ENCODE measurements at places on chromosomes 2 and 18.

DNA sequence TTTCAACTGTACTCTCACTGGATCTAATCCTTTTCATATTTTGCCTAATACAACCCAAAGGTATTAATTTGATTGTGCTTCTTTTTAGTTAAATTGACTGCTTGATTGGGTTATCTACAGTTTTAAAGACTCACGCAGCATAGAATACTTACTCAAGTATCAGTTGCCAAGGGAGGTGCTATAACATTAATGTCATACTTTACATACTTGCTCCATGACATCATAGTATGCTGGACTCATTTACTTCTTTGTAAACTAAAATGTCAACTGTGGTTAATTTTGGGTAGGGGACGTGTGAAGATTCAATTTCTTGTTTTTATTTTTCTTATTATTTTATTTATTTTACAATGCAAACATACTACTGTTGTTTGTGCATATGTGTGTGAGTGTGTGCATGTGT, 716.2 kb upstream of the VRK2 start:
- DNase-seq = no peak

DNA sequence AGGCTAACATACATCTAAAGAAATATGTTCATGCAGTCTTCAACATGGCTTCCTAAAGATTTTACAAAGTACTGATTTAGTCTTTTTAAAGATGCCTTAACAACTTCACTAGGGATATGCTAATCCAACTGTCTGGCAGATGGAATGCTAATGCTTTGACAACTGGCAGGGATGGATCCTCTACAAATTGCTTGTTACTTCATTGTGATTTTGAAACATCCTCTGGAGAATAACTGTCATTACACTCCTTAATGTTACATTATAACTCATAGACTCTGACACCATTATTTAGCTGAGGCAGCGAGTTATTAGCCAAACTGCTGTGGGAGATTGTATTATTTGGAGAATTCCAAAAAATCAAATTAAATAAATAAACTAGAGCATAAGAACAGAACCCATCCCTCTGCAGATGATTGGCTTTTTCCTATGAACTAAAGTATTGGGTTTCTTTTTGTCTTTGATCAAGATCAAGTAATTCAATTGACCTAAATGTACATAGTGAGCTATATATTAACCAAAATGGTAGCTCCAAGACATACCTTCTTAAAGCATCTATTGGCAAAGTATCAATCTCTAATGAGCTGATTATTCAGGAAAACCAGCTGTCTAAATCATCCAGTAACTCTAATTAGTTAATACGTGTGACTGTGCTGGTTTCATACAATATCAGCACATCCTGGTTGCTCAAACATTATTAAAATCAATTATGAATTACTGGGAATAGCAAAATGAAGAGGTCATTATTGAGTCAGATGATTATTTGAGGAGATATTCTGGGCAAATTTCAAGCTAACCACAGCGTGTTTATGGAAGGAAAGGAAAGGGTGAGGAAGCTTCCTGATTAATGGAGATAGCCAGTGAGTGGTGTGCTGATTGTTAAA, 321.3 kb upstream of the TFPI start:
- no peak for DNase-seq

- DNase-seq = no peak
Measured at GRCh38 chr2:17688600-17688999, 65.0 kb downstream of the SMC6 start.

DNA sequence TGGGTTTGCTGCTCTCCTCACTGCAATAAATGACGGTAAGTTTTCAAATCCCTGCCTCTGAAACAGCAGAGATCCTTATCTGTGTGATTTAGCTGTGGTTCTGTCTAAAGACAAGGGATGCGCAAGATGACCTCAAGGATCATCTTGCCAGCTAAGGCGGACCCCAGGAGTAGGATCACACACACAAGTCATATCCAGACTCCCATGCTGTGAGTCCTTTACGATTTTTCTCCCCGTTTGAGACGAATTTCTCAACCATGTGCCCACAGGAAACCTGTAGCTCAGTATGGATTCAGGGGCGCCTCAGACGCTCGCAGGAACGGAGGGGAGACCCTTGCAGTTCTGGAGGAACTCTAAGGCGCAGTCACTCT, 11.1 kb upstream of the DCTN1 start:
- no peak for DNase-seq

DNA sequence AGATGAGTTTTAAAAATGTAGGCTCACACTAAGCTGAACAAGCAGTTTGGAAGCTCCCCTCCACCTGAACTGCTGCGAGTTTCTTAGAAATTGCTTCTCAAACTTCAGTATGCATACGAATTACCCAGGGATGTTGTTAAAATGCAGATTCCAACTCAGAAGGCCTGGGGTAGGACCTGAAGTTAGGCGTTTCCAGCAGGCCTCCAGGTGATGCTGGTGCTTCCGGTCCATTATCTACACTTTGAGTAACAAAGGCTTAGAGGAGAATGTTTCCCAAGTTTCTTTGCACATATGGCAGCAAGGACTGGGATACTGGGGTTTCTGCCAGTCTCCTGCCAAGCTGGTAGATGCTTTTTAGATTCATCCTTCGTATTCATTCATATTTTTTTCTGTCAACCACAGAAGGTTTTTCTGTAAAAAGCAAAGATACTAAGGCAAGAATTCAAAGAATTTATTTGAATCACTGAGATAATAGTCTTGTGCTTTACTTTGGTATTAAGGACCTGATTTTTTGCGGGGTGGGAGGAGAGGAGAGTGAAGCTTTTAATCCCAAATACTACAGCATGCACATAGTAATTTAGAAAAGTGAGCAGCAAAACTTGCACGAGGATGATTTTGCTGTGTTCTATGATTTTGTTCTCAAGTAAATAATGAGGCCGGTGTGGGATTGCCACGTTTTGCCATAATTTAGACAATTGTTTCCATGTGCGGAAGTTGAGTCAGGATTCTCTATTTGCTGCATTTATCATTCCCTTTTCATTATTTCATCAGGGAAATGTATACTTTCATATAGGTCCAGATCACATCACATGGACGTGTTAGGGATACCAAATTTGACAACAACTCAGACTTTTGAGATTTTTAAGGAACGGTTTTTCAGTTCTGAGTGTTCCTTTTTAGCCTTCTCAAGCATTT, 137.6 kb upstream of the SPATS2L start:
- no peak for DNase-seq

GRCh38 chr2:45053966-45054365, 44.7 kb upstream of the SIX2 start:
- DNase-seq = no peak

DNA sequence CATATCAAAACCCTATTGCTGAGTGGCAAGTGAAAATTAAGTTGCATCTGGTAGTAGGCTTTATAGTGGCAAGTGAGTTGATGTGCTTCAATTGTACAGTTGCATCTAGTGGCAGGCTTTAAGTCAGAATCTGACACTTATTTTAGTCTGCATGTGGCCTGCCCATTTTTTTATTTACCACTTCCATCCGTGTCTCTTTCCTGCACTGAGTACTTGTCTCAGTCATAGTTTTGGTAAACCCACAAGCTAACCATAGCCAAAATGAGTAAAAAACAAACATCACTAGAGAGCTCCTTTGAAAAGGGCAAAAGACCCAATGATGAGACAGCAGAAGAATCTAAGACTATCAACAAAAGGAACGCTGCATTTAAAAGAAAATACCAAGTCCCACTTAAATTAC, 96.0 kb upstream of the CRACDL start:
- no peak for DNase-seq

GRCh38 chr2:165587335-165587938, 117.9 kb downstream of the CSRNP3 start:
- no peak for DNase-seq

GRCh38 chr18:64203295-64203694, 54.4 kb upstream of the LINC00305 start:
- no peak for DNase-seq

DNA sequence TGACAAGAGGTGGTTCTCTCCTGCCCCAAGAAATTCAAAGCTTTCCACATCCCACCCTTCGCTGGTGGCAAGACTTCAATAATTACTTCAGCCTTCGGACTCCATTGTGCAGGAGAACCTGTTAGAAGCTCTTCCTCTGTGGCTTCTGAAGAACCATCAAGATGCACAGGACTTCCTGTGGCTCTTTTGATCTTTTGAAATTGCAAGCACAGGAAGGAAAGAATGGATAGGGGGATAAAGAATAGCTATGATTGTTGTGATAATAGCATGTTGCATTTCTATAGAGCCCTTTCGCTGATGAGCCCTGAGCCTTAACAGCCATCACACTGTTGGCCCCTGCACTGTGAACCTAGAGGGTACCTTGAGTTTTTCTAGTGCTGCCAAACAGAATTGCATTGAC, 7.4 kb downstream of the EPAS1 start:
- DNase-seq = no peak

DNA sequence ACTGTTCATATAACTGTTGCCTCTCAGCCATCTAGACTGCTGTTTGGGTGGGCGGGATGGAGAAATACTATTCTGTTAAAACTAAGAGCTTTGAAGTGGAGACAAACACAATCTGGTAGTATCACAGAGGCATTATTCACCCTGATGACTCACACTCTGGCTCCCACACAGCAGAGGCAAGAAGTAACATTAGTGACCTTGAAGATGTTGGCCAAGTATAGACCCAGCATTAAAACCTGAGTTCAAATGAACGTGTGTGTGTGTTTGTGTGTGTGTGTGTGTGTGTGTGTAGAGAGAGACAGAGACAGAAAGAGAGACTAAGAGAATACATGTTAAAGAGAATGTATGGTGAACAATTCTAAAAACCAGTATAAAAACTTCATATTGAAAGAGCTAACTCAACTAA, 22.5 kb upstream of the ACVR1 start:
- DNase-seq = peak; percentile 24

GRCh38 chr2:175074478-175074877, 69.3 kb upstream of the CHN1 start:
- DNase-seq = no peak

DNA sequence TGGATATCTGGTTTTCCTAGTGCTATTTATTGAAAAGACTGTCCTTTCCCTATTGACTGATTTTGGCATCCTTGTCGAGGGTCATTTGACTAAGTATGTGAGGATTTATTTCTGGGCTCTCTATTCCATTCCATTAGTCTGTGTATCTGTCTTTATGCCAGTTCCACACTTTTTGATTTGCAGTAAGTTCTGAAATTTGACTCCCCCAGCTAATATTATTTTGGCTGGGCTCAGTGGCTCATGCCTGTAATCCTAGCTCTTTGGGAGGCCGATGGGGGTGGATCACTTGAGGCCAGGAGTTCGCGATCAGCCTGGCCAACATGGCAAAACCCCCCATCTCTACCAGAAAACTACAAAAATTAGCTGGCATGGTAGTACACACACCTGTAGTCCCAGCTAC, 46.8 kb upstream of the GAREM2 start:
- DNase-seq = no peak

DNA sequence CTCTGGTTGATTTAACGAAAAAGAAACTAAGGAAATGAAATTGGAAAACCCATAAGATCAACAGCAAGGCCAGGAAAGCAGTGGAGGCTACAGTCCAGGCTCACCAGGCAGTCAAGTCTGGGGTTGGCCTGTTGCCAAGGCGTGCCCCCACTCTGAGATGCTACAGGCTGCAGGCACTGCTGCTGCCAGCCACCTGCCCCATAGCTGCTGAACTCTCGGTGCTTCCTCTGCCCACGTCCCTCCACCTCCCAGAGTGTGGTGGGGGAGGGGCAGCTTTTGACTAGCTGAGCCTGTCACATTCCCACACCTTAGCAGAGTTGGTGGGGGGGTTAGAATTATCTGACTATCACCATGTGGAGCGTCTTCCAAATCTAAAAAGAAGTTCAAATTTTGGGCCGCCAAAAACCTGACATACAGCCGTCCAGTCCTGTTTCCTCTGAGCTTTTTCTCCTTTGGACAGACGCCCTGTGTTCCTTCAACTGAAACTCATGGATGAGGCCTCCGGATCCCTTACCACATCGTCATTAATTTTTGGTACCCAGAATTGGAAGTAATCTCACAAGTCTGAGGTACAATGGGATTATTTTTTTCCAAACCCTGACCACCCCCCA, 3.9 kb upstream of the SH3RF3 start:
- no peak for DNase-seq

DNA sequence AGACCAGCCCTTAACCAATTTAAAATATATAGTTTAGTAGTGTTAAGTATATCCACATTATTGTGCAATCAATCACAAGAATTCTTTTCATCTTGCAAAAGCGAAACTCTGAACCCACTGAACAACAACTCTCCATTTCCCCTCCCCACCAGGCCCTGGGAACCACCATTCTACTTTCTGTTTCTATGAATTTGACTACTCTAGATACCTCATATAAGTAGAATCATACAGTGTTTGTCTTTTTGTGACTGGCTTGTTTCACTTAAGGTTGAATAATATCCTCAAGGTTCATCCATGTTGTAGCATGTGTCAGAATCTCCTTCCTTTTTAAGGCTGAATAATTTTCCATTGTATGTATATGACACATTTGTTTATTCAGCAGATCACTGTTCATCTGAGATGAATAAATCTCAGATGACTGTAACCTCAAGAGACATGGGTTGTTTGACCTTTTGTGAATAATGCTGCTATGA, 8.1 kb upstream of the SOS1 start:
- no peak for DNase-seq

DNA sequence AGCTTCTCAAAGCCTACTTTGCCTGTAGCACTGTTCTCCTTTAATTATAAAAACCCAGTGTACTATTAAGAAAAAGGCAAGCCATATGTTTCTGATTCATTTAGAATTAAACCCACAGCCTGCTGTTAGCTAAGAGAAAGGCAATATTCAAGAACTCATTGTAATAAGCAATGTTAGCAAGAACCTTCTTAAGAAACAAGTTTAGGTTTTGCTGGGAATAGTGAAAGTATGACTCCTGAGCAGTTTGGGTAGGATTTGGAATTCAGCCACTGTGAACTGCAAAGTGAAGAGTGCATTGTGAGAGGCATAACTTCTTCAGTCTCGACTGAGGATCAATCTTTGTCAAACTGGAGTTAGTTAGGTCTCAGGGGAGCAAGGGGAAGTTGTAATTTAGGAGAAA, 206.5 kb upstream of the NT5C1B start:
- DNase-seq = no peak

DNA sequence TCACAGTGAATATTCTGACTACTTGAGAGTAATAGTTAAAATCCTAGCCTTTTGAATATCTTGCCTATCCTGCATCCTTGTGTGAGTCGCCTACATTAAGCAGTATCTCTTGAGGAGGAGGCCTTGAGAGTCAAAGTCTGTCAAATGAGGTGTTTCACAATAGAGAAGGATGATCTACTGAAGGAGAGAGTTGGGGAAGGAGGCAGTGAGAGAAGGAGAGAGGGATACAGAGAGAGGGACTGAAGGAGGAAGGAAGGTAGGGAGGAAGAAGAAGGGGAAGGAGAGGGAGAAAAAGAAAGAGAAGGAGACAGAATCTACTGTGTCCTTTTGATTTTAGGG, 123.6 kb upstream of the CYP26B1 start:
- no peak for DNase-seq
